ACHN (cell line): ENCODE measurements at places on chromosomes 1 and 21.

DNA sequence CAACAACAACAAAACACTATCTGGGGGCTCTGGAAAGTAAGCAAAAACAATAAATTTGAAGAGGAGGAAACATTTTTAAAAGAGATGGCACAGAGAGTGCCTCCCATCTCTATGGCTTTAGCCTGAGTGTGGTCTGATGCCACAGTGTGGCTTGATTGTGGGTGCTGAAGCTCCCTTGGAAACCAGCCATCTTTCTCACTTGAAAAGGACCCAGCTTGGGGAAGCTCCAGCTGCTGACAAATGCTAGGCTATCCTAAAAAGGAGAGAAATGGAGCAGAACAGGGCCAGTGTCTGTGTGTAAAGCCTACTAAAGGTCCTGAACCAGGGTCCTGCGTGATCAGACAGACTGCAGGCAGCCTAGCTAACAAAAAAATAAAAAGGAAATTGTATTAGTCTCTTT lies 642.0 kb upstream of the PTBP2 start:
- DNase-seq = no peak

DNA sequence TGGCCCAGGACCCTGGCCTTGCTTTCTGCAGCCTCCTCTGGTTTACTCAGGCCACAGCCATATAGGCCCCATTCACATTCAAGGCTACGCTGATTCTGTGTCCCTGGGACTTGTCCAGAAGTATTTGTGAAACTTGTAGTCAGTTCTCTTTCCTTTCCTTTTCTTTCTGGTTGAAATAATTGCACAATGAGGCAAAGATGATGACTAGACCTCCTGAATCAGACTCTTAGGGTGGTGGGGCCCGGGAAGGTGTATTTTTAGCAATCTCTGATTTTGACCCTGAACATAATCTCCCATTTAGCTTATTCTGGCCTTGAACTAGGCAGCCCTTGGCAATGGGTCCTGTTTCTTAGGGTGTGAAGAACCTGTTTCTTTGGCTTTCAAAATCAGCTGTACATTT lies 39.9 kb downstream of the STUM start:
- DNase-seq = no peak

DNA sequence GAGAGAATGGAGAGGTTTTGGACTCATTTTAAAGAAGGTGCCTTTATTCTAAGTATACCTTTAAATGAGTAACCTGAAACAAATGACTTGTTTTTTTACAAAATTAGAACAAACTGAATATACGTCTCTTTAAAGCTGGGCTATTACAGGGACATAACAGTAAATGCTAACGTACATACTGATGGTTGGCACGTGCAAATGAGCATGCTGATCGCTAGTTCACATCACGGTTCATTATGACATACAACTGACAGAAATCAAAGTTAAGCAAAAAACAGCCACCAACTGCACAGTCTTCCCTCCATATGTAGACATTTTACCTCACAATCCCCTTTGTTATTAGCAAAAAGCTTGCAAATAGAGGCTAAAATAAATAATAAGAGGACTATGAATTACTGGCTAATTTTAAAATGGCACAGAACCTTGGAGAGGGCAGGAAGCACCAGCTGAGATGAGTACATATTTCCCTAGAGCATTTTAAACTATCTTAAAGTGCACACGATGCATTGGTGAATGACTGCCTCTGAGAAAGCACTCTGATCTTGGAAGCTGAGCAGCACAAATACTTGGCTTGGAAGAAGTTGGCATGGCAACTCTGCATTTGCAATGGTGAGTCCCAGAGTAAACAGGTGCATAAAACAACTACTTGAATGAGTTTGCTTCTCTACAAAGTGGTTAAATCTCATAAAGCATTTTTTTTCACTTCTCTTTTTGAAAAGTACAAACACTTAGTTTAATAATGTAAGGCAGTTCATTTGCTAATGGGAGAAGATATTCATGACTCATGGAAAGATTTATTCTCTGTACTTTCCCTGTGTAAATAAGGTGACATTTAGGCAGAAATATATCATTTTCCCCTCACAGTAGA lies 204.7 kb downstream of the LHX8 start:
- DNase-seq = no peak

- DNase-seq = no peak
These were observed 345.5 kb downstream of the SMYD3 start for GRCh38 chr1:246161626-246162025.

DNA sequence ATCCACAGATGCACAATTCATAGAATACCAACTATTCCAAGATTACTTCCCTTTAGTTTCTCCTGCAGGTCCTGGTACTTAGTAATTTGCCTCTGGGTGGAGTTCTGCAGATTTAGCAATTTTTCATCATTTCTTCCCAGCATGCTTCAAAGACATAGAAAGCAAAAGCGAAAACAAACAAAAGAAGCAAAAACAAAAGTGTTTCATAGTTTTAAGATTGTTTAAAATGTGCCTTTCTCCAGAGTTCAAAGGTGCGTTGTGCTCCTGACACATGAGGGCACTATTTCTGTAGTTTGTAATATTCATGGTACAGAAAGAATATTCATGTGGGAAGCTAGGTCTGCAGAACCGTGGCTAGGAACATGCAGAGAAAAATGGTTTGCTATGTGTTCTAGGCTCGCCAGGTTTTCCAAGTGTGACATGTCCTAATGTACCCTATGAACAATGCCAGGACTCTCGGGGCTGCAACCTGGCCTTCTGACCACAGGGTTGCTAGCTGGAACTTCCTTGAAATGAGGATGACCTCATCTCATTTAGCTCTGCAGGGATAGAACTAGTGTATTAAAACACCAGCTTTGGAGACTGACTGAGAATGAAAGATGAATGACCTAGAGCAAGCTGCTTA lies 30.0 kb upstream of the RCSD1 start:
- DNase-seq = peak; percentile 50

GRCh38 chr1:42931108-42931539 lies 27.5 kb downstream of the SLC2A1 start:
- DNase-seq = peak; percentile 57

- DNase-seq = no peak
These were observed 53.0 kb downstream of the RGS2 start for GRCh38 chr1:192861860-192862259.

- peak; percentile 21 for DNase-seq
These were observed 583 bp downstream of the MEF2D start for GRCh38 chr1:156499842-156500542.

- no peak for DNase-seq
These were observed 267.0 kb downstream of the DNM3 start for GRCh38 chr1:172108161-172108893.

DNA sequence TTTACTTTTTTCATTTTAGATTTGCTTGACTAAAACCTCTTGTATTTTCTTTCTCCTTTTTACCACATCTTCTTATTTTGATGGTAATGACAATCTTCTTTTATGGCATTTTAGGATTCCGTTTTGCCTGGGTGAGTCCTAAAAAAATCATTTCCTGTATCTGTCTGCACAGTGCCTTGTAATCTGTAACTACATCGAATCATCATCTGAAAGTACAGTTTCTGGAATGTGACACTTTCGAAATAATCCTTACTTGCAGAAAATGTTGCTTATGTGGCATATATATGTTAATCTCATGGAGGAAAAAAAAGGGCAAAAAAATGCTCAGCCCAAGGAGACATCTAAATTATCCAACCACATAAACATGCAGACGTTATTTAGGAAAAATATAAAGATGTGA lies 29.0 kb downstream of the GREM2 start:
- DNase-seq = no peak

GRCh38 chr1:22347854-22348760 lies 103.5 kb upstream of the ZBTB40 start:
- no peak for DNase-seq
